Left ventricle myocardium inferior (tissue), 1 donor: ENCODE measurements at places on chromosomes 5 and 9.

GRCh38 chr5:73701566-73701965 is 75.6 kb downstream of the ARHGEF28 start:
- H3K27ac ChIP-seq, result no peak overlapping the region
- H3K27me3 ChIP-seq, result peaks cover 5% of the 10 kb centered on the region
- DNase-seq, result no peak
- H3K4me1 ChIP-seq, result no peaks in the 10 kb centered on the region

GRCh38 chr5:172727551-172727950 is 43.4 kb downstream of the DUSP1 start:
- H3K4me3 ChIP-seq, result no peak overlapping the region
- no peaks in the 10 kb centered on the region for H3K27me3 ChIP-seq
- no peak for DNase-seq
- H3K36me3 ChIP-seq, result no peaks in the 10 kb centered on the region
- no peak overlapping the region for H3K27ac ChIP-seq

- DNase-seq, result peak; percentile 94
- H3K27ac ChIP-seq, result peak within 1 kb of the TSS; percentile 78
- H3K27me3 ChIP-seq, result no peaks in the 10 kb centered on the region
- peak within 1 kb of the TSS; percentile 91 for H3K4me3 ChIP-seq
- peaks cover 32% of the 10 kb centered on the region for H3K4me1 ChIP-seq
Observed at GRCh38 chr9:129028192-129028966, at the start of gene SH3GLB2. SH3GLB2 (minus strand) TSS chr9:129028331; CDS start chr9:129028154, 177 bp downstream.

DNA sequence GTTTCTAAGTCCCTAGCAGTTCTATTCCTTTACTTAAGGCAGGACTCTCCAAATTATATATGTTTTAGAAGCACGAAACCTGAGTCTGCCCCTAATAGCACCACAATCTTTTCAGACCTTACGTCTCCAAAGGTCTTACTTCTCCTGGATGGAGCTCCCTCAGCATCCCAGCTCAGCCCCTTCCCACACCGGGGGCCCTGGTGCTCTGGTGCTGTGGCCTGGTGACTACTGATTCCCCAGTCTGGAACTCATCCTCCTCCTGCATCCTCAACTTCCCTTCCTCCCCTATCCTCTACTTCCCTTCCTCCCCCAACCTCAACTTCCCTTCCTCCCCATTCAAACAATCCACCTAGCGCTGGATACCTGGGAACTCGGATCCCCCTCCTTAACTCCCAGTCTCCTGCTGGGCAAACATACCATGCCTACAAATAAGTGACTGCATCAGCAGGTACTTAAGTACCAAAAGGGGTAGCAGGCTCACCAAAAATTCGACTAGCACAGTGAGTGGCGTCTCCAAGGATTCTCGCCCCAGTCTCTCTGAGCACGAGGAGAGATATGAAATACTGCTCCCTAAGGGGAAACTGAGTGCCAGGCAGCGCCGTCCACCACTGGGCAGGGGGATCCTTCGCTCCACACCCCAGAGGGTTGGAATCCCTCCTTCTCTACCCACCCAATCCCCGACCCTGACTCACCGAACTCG is 831 bp downstream of the IGFBPL1 start:
- peaks cover 87% of the 10 kb centered on the region for H3K27me3 ChIP-seq

DNA sequence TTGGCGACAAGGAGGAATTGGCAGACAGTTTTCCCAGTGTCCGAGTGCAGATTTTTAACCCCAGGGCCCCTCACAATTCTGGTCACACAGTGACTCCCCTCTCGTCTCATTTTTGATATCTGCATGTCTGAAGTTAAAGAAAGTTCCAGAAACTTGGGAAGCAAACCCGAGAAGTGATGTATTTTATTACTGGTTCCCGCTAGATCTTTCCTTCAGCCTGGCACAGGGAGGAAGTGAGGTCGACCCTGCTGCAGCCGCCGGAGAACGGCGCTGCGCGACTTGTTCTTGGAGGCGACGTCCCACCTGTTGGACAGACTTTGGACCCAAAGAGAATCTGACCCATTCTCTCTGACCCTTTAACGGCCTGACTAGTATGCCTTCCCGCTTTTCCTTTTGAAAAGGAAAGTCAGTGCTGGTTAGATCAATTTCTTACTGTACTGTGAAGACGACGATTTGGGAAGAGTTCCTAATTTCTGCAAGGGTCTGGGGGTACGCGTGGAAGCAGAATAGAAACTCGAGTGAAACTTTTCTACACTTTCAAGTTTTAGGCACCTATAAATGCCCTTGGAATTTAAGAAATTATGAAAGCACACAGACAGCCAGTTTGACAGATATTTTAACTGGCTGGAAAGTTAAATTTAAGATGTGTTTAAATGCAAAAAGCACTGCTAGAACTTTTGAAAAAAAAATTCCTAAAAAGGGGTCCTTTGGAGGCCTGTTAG is 744 bp downstream of the OTULIN start:
- peak overlapping the region; percentile 96 for H3K27ac ChIP-seq
- H3K27me3 ChIP-seq, result no peaks in the 10 kb centered on the region
- peak overlapping the region; percentile 79 for H3K4me3 ChIP-seq
- peaks cover 69% of the 10 kb centered on the region for H3K4me1 ChIP-seq

GRCh38 chr5:109936996-109937395 is 247.3 kb downstream of the MAN2A1 start:
- H3K36me3 ChIP-seq, result no peaks in the 10 kb centered on the region
- peaks cover 82% of the 10 kb centered on the region for H3K27me3 ChIP-seq
- no peak overlapping the region for H3K27ac ChIP-seq
- H3K4me1 ChIP-seq, result no peaks in the 10 kb centered on the region

DNA sequence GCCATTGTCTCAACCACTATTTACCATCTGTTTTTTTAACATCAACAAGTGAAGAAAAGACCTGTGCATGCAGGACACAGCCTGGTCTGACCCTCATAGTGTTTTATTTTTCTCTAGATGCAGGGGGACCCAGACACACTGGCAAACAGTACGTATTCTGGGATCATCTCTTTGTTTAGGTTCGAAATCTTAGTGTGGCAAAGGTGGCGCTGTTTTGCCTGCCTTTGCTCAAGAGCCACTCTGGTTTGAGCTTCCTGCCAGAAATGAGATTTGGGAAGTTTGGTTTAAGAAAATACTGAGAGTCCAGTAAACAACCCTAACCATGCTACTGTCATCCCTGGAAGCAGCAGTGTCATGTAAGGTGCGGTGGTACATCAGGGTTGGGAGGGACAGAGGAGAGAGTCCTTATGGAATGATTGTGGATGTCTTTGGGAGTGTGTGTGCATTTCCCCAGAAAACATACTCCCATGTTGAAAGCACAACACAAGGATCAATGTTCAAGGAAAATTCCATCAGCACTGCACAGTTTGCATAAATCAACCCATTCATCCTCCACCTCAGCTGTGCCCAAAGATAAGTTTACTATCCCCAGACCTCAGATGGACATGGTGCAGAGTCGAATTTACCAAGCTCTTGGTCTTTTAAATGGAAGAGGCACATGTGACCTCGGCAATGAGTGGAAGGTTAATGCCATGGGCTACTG is 34.0 kb upstream of the FLT4 start:
- no peak for DNase-seq
- H3K4me1 ChIP-seq, result no peaks in the 10 kb centered on the region
- H3K27me3 ChIP-seq, result peaks cover 100% of the 10 kb centered on the region
- H3K36me3 ChIP-seq, result no peaks in the 10 kb centered on the region
- no peak overlapping the region for H3K27ac ChIP-seq

DNA sequence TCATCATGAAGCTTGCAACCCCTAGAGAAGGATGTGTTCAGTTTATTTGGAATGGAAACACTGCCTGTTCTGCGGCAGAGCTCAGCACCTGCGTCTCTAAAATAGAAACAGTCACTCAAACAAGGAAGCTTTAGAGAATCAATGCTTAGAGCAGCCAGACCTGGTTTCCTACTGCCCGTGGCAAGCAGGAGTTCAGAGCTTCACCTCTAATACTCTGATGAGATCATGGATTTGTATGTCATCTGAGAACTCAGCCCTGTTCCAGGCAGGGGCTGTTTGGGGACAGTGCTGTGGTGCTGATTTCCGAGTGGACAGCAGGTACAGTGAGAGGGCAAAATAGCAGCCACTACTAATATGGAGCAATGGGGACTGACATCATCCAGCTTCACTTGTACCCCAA is 236.0 kb upstream of the IRX1 start:
- no peak overlapping the region for H3K27ac ChIP-seq
- peaks cover 55% of the 10 kb centered on the region for H3K27me3 ChIP-seq

DNA sequence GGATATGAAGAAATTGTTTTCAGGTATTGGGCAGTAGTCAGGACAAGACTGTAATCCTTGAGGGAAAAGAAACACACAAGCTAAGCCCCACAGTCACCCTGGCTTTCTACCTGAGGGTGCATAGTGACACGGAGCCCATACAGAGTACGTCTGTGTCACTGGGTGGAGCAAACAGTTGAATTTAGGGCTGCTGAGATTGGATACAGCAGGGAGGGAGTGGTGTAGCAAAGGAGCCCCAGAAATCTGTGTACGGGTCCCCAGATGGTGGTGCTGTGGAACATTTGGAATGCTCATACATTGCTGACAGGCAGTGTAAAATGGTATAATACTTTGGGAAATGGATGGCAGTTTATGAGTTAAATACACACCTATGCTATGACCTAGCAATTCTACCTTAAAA is 5.1 kb downstream of the TRMT10B start:
- no peak for DNase-seq
- peaks cover 25% of the 10 kb centered on the region for H3K36me3 ChIP-seq
- no peaks in the 10 kb centered on the region for H3K27me3 ChIP-seq
- H3K4me3 ChIP-seq, result no peak overlapping the region
- no peak overlapping the region for H3K27ac ChIP-seq
- peaks cover 14% of the 10 kb centered on the region for H3K4me1 ChIP-seq

GRCh38 chr9:14054096-14054495 is 259.8 kb downstream of the NFIB start:
- H3K36me3 ChIP-seq, result no peaks in the 10 kb centered on the region
- no peak overlapping the region for H3K27ac ChIP-seq
- no peaks in the 10 kb centered on the region for H3K27me3 ChIP-seq
- peaks cover 31% of the 10 kb centered on the region for H3K4me1 ChIP-seq

DNA sequence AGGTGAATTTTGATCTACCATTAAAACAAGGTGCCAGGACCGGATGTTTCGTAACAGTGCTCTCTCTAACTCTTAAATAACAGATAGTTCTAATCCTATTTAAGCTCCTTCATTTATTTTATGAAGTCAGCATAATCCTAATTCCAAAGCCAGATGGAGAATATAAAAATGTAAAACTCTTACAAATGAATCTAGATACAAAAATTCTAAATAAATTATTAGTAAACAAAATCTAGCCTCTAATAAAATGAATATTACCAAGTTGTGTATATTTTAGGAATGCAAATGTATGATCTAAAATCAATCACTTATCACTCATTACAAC is 32.4 kb upstream of the IL33 start:
- H3K4me1 ChIP-seq, result peaks cover 7% of the 10 kb centered on the region
- no peak overlapping the region for H3K27ac ChIP-seq
- no peaks in the 10 kb centered on the region for H3K27me3 ChIP-seq
- no peaks in the 10 kb centered on the region for H3K36me3 ChIP-seq

DNA sequence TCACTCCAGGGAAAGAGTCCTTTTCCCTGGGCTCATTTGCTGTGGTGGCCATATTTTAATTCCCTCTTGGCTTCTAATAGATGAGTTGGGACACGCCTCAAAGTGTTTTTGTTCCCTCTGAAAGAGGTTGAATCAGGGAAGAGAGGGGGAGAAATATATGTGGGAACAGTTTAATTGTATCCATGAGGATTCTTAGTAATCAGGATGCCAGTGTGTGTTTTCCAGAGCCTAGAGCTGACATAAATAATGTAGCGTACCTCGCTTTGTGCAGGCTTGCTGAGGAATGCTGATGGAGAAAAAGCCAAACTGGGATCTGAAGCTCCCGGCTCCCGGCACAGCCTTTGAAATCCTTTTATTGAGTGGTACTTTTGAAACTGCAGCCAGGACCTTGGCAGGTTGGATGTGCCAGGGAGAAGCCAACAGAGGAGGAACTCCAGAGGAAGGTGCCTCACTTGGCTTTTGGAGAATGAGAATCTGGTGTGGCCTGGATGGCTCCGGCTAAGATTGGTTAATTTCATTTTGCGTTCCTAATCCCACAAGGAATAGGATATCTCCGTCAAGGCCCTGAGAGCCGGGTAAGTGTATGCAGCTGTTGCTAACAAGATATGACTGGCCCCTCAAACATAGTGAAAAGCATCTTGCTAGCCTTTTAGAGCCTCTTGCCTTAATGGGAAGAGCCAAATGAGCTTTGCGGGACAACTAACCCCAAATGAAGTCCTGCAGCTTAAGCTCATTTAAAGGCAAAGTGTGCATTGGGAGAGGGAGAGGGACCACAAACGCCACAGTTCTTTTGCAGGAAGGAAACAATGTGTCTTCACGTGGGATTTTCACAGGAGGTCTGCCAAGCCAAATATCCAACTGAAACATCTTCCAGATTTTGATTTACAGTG is 471.1 kb upstream of the WWC1 start:
- no peaks in the 10 kb centered on the region for H3K4me1 ChIP-seq
- peaks cover 33% of the 10 kb centered on the region for H3K27me3 ChIP-seq
- no peak for DNase-seq

DNA sequence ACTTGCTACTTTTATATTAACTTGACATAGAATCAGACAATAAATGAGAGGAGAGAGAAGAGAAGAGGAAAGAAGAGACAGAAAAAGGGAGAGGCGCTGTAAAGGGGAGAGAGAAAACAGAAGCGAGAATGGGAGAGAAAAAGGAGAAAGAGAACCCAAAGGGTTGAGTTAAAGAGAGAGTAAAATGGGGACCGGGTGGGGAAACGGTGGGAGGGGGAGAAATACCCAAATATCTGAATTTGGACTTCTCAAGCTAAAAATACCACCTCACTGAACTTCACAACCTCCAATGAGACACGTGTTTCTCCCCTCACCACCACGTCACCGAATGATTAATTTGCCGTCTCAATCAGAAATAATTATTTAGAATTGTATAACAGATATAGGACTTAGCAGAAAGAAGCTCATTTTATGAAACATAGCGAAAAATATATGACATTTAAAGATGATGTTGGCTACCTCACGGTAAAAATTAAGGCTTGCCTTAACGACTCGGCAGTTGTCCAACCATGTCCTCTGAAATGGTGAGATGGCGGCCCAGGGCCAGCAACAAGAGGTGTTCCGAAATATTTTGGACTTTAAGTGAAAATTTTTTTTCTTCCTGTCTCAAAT is 204.1 kb downstream of the MEF2C start:
- H3K36me3 ChIP-seq, result no peaks in the 10 kb centered on the region
- H3K4me1 ChIP-seq, result peaks cover 40% of the 10 kb centered on the region
- H3K27me3 ChIP-seq, result peaks cover 99% of the 10 kb centered on the region
- no peak for DNase-seq
- no peak overlapping the region for H3K4me3 ChIP-seq

GRCh38 chr5:76471406-76471805 is 68.3 kb downstream of the IQGAP2 start:
- H3K4me3 ChIP-seq, result no peak overlapping the region
- no peak for DNase-seq
- no peaks in the 10 kb centered on the region for H3K36me3 ChIP-seq
- H3K27ac ChIP-seq, result no peak overlapping the region
- H3K4me1 ChIP-seq, result no peaks in the 10 kb centered on the region
- no peaks in the 10 kb centered on the region for H3K27me3 ChIP-seq

DNA sequence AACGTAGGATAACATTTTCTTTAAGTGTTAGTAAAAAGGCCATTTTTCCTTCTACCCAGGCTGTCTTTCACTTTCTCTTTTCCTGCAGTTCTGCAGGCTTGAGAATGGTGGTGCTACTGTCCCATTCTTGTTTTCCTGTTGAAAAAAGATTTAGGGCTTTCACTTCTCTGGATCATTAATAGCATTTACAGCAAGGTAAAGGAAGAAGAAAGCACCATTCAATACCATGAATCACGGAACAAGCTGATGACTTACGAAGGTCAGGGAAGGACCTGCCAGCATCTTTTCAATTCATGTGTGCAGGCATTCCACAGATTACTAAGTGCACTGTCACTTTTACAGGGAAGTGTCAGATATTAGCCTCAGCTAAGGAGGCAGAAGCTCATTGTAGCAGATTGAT is 292.8 kb downstream of the YTHDC2 start:
- H3K4me1 ChIP-seq, result peaks cover 13% of the 10 kb centered on the region
- H3K27me3 ChIP-seq, result peaks cover 8% of the 10 kb centered on the region
- H3K36me3 ChIP-seq, result no peaks in the 10 kb centered on the region
- H3K27ac ChIP-seq, result no peak overlapping the region
- peak overlapping the region; percentile 4 for H3K4me3 ChIP-seq
